ENCODE measurements at places on chromosomes 5 and 9.
A peak's percentile ranks its signal among the peaks of the same experiment; 100 is the strongest.

GRCh38 chr5:159005062-159005461 lies 94.7 kb downstream of the EBF1 start:
- no peak for DNase-seq

DNA sequence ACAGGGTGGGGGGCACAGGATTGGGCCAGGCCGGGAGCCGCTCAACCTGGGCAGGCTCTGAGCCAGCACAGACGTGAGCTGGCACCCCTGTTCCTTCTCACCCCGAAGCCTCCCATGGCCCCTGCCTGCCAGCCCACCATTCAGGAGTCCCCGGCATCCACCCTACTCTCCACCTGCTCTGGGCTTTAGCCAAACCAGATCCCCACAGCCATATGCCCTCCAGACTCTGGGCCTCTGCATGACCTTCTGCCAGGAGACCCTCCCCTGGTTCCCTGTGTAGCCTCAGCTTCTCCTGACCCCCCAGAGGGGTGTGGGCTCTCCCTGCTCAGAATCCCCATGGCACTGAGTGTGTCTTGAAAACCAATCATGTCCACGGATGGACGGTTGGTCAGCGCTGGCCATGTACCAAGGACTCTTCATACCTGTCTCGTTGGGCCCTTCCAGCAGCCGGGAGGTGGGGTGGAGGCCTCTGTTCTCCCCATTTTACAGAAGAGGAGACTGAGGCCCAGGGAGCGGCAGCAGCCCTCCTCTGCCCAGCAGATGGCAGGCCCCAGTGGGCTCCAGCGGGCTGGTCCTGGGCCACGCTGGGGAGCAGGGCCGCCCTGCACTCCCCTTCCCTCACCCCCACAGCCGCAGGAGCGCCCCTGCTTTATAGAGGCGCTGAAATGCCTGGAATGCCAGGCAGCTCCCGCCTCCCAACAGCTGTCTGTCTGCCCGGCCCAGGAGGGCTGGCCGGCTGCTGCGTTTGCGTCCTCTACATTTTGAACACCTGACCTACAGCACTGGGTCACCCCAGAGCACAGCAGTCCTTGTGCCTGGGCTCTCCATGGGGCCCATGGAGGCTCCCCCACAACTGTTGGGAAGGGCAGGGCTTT lies 3.5 kb upstream of the MYMK start:
- DNase-seq: peak; percentile 44

GRCh38 chr9:75147638-75148037 lies 59.3 kb downstream of the OSTF1 start:
- no peak for DNase-seq

GRCh38 chr5:135011355-135012032 lies 22.5 kb downstream of the PITX1 start:
- DNase-seq: no peak

- DNase-seq: no peak
Observed at GRCh38 chr5:172878585-172878932, 44.5 kb downstream of the ERGIC1 start.

DNA sequence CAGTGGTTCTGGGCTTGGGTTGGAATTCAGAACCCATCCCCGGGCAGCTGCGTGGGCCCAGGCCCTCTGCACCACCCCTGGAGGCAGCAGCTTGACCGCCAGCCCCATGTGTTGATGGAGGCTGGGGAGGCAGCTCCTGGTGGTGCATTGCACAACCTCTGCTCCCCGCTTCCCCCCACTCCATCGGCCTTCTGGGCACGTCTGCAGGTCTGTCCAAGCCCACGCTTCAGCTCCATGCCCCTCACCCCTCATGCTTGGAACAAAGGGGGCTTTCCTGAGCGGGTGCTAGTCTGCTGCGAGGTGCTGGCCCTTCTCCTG lies 1.4 kb downstream of the NCS1 start:
- no peak for DNase-seq

GRCh38 chr9:110521206-110521605 lies 58.3 kb downstream of the SVEP1 start:
- DNase-seq: no peak

DNA sequence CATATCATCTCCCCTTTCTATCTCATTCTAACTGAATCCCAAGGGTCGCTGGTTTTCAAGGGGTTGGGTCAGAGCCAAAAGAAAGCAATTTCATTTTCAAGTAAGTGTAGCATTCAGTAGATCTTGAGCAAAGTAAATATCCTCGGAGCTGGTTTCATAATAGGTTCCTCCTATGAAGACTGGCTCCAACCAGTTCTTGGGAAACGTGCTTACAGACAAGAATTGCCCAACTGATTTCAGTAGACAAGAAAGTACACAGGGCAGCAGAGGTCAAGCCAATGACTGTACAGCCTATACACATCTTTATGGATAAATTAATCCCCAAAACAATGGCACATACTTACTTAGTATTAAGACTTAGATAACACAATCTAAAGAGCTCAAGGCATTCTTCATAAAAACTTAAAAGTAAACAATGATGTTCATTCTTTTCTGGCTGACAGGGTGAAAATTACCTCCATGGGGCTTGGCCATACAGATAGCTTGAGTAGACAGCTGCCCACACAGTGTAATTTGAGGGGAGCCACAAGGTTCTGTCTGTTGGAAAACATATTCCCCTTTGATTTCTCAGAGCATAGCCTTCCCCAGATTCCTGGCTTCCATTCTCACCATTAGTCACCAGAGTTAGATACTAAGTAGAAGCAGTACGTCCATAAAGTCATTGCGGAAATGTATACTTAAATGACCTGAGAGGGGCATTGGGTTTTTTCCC lies 163.9 kb downstream of the ARRDC3 start:
- no peak for DNase-seq

All from WTC11 (cell line).